ENCODE measurements at places on chromosomes 12 and 14.

DNA sequence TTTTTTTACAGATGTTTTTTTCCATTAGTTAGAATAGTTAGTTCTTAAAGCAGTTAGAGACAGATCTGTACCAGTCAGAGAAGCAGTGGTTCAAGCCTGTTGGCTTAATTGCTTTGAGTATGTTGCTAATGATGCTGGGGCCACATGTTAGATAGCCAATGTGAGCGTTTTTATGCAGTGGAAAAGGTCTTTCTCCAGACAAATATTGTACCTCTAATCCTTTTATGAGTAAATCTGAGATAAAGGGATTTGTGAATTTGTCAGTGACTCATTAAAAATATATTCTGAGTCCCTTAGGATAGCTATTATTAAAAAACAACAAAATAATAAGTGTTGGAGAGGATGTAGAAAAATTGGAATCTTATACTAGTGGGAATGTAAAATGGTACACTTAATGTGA lies 154.2 kb downstream of the MSRB3 start:
- no peak for DNase-seq

DNA sequence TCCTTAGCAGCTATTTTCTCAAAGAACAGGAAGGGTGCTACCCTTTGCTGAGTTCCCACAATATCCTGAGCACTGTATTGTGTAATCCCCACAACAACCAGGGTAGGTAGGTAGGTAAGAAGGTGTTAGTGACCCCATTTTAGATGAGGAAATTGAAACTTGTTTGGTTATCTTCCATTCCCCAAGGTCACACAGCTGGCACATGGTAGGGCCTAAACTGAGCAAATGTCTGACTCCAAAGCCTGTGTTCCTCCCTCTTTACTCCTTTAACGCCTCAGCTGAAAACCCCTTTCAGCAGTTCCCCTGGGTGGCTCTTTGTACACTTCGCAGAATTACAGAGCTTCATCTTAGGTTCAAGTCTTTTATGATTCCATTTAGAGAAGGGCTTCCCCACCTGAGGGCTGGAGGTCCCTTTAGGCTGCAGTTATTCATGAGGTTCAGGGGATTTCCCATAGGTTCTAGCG lies 26.5 kb upstream of the RIC8B start:
- no peak for DNase-seq

DNA sequence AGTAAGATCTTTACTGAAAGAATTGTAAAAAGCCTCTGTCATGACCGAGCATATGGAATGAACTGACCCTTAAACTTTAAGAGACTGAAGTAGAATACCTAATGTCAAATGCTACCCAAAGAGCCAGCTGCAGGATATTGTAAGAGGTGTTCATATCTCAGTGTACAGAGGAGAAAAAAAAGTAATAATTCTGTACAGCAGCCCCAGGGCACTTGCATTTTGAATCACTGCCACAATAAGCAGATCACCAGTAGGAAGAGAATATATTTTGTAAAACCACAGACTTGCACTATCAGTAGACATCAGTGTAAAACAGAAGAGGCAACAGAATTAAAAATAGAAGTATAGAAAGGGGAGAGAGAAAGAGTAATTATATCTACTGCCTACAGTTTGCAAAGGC lies 162.6 kb downstream of the PPFIA2 start:
- DNase-seq, result no peak

DNA sequence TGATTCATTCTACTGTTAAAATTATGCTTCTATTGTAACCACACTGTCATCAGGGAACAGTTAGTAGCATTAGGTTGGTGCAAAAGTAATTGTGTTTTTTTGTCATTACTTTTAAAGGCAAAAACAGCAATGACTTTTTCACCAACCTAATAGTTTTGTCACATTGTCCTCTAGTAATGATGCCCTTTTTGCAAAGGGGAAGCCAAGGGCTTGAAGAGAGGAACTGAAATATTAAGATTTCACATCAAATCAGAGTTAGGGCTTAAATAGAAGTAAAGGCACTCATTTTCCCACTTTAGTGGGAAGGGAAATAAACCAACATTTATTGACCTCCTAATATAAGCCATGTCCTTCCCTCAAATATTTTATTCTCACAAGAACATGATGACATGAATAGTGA lies 273.7 kb downstream of the NRXN3 start:
- no peak for DNase-seq

DNA sequence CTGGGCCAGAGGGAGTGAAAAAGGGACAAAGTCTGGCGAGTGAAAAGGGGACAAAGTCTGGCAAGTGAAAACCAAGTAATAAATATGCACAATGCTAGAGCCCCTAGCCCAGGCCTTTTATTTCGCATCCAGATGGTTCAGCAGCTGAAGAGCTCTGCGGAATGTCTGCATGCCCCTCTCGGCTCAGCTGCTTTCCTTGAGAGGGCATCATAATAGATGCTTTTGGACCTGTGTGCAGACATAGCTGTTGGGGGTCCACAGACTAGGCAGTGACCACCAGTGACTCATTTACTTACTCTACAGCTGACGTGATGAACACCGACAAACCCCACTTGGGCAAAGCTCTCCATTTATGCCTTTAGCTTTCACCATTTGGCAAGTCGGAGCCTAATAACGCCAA lies 4.3 kb downstream of the NIN start:
- no peak for DNase-seq

DNA sequence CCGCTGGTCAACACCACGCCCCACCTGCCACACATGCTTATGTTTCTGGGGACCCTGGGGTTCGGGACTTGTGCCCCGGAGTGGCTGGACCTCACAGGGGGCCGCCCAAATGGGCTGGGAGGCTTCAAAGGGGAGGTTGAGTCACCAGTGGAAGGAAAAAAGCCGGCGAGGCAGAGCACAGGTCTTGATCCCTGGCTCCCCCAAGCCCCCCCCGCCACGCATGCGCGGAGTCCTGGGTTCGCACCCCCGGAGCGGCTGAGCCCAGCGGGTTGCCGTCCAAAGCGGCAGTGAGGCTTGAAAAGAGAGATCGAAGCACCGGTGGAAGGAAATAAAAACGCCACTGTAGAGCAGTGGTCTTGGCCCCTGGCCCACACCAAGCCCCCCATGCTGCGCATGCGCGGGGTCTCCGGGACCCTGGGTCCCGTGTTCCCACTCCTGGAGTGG lies 313.5 kb downstream of the ALG10 start:
- no peak for DNase-seq

DNA sequence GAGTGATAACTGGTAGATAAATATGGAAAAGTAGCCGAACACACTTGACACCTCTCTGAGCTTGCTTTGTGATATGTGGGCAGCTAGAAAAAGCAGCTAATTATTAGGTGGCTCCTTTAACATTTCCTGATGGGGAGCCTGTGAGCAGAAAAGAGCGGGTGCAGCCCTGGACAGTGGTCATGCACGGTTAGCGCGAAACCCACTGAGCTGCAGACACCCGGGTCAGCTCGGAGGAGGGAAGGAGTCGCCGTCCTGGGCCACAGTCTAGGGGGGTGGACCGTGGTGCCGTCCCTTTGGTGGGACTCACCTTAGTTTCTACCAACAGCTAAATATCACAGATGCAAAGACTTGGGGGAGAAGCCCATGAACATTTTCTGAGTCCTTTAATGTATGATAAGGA lies 6.6 kb downstream of the COA8 start:
- DNase-seq, result no peak

- DNase-seq, result no peak
These were observed 168.6 kb downstream of the STXBP6 start for GRCh38 chr14:24881116-24881893.

DNA sequence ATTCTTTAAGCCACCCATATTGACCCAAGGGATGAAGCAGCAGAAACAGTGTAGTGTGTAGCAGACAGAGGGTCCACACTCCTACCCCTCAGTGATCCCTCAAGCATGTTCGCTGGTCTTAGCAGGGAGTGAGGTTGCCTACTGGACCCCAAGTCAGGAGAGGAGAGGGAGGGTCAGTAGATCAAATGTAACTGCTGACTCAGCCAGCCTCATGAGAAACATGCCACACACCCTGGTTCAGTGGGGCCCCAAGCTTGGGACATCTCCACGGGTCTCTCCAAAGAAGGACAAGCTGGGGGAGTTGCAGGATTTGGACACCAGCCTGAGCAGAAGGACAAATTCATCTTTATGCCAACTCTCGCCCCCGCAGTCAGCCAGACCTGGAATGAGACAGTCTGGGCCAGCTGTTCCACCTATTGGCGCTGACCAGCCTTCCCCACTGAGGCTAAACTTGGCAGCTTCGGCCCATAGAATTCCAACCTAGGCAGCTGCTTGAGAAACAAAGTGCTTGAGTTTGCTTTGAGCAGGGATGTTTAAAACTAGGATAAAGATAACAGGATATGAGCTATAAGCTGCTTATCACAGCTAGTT lies 66.0 kb upstream of the ACTN1 start:
- DNase-seq, result no peak

- no peak for DNase-seq
These were observed 42.7 kb upstream of the CDKN3 start for GRCh38 chr14:54354096-54354495.

DNA sequence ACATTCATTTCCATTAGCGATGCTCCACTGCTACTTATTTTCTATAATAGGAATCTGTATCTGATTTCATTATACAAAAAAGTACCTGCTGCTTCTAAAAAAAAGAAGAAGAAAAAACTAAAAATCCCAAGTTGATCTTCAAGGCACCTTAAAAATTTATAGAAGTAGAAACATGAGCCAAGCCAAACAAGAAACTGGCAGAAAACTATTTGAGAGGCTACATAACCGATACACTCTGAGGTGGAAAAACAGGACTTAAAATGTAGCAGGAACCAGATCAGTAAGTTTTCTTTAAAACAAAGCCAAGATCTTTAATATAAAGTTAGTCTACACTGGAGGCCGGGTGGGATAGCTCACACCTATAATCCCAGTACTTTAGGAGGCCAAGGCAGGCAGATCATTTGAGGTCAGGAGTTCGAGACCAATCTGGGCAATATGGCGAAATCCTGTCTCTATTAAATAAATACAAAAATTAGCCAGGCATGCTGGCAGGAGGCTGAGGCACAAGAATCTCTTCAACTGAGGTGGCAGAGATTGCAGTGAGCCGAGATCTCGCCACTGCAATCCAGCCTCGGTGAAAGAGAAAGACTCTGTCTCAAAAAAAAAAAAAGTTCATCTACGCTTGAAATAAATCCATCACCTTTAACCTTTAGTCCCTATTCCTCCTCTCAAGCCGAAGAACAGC lies 278.6 kb downstream of the MED13L start:
- DNase-seq, result no peak

DNA sequence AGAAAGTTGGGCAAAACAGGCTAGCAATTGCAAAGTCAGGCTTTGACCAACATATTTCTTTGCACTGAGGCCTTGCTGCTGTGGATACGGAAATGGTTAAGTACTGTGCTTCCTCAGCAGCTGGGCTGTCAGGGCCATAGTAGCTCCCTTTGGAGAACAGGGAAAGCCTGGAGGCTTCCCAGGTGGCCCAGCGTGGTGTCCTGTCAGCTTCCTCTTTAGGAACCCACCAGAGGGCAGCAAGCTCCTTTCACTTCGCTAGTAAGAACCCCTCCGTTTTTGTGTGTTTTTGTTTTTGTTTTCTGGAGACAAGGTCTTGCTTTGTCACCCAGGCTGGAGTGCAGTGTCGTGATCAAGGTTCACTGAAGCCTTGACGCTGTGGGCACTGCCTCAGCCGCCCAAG lies 1.7 kb upstream of the CFAP251 start:
- DNase-seq, result no peak

Measured in effector CD4-positive, alpha-beta T cell (primary cell).